ENCODE measurements at places on chromosomes 12 and 14.

- DNase-seq: no peak
Measured at GRCh38 chr12:110046451-110047187, 1.7 kb downstream of the C12orf76 start.

DNA sequence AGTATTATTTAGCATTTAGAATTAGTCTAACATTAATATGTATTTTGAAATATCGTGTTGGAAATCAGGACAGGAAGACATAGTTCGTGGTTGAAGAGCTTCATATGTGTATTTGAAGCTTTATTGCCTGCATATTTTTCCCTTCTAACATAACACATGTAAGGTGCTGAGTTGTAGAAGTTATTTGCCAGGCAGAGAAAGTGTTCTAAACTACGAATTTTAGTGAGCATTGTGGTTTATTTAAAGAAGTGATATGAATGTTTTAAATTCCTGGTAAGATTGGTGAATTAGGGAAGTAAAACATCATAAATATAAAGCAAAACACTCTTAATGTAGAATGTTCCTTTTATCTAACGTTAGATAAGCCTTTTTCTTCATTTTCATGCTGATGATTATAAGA lies 2.5 kb downstream of the RASSF3 start:
- no peak for DNase-seq

DNA sequence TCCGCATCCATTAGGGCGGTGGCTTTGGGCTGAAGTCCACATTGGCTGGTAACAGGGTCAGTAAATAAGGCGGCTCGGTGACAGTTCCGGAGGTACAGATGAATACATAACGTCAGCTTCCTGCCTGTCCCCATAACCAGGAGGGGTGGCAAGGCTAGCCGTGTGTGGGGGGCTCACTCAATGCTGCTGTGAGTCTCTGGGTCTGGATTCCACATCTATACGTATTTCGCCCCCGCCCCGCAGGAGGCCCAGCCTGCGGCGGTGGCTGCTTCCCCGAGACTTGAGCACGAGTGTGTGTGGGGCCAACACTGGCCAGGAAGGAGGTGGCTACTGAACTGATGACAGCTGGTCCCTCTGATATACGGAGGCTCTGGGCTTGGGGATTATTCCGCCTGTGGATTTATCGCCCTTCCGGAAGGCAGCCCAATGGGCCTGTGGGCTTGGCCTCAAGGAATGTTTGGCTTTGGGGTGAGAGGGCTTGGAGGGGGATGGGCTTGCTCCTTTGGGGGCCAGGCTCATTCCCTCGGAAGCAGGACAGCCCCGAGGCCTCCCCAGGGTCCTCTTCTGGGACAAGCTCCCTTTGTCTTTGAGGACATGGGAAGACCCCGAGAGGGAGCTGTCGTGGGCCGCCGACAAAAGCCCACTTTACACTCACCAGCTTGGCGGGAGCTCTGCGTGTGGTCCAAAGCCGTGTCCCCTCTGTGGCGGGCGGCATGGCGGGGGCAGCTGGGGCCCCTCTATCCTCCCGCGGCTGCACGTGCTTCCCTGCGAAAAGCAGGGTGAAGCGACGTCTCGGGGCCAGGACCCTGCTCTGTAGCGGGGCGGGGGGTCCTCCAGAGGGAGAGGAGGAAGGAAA lies 82.1 kb downstream of the KIF26A start:
- DNase-seq: no peak

DNA sequence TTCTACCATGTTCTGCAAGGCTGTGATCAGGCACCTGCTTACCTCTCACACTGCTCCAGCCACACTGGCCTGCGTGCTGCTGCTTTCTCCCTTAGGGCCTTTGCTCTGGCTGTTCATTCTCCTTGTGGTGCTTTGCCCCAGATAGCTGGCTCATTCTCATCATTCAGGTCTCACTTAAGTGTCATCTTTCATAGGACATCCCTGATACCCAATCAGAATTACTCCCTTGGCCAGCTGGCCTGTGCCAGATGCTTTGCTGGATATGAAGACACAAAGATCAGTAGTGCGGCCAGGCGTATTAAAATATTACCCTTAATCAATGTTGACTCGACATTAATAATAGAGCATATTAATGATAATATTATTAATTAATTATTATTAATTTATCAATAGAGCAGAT lies 143.8 kb upstream of the FGD4 start:
- no peak for DNase-seq

GRCh38 chr14:104136472-104137296 lies 1.7 kb upstream of the KIF26A start:
- DNase-seq: no peak

- no peak for DNase-seq
Measured at GRCh38 chr14:36835128-36835527, 173.5 kb downstream of the PAX9 start.

GRCh38 chr14:104819361-104819781 lies 18.5 kb downstream of the ZBTB42 start:
- DNase-seq: no peak

DNA sequence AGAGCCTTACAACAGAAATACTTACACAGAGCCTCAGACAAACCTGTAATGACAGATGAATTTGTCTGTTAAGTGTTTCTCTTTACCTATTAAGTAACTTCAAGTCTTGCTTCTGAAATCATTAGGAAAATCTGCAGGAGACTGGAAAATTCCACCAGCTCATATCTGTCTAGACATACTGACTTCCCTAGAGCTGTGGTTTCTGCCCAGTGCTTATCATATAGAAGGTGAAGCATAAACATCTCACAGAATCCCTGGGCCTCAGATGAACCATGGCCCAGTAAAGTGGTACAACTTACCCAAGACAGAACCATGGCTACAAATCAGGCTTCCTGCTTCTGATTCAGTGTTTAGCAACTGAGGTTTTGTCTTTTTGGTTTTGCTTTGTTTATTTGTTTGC lies 91.6 kb downstream of the EGLN3 start:
- DNase-seq: no peak
